Stimulated activated naive CD4-positive, alpha-beta T cell treated with Interleukin-2 at 50 U/mL for 16 hours (primary cell): ENCODE measurements at places on chromosomes 2 and 18.

DNA sequence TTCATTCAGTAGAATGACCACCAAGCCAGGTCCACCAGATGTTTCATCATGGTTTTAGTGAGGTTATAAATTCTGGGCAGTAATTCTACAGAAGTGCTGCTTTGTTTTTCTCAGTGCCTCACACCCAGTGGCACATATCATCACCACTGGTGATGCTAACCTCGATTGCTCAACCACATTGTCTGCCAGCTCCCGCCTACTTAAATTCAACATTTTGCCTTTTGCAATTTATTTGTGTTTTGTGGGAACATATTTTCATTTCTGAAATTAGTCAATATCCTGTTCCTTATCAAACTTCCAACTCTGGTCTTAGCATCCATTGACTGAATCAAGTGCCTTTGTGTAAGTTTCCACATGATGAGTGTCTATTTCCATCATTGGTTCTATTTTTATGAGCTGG, 62.3 kb upstream of the TMEM178A start:
- no peak for DNase-seq

GRCh38 chr2:6929196-6929819, 12.1 kb downstream of the RNF144A start:
- DNase-seq: no peak

DNA sequence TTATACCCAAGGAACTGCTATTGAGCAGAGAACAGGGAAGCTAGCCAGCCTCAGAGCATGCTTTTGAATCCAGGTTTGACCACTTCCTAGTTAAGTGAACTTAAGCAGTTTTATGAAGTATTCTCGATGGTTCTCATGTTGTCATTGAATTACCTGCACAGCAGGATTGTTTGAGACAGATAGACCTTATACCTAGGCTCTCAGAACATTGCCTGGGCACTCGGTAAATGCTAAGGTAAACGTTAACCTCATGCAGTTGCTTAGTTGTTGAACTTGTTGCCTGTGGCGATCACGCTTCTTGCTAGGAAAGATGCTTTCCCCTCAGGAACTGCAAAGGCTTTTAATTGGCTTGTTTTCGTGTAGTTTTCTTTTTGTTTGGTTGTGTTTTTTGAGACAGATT, 34.0 kb upstream of the CHMP1B start:
- no peak for DNase-seq

GRCh38 chr2:184923751-184924150, 325.4 kb downstream of the ZNF804A start:
- DNase-seq: no peak

GRCh38 chr2:207879536-207879935, 109.8 kb upstream of the FZD5 start:
- no peak for DNase-seq

DNA sequence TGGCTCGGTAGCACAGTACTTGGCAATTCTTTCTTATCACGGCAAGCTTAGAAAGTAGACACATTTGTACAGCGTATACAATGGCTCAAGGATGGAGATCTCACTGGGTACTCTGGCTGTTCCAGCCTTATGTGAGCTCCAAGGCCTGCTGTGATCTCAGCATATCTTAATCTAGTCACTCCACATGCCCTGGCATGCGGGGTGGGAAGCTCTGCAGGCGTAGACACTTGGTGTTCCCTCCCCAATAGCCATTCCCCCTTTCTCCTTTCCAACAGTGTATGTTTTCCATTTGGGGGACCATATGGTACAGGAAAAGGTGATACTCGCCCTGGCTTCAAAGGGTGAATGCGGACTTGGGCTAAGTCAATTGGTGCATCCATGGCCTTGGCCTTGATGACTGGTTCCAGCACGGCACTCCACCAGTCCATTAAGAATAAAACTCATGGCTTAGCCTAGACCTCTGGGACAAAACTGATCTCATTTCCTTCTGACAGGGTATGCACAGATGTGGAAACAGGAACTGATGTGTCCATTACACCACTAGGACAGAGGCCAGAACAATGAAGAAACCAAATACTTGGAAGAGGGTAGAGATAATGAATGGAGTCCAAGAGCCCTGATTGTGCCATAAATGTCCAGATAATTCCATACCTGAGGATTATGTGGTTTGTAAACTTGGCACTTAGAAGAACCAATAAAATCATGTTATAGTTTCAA, 28.4 kb downstream of the TGIF1 start:
- no peak for DNase-seq

- DNase-seq: no peak
Observed at GRCh38 chr18:76657911-76658470, 162.9 kb upstream of the ZNF516 start.

DNA sequence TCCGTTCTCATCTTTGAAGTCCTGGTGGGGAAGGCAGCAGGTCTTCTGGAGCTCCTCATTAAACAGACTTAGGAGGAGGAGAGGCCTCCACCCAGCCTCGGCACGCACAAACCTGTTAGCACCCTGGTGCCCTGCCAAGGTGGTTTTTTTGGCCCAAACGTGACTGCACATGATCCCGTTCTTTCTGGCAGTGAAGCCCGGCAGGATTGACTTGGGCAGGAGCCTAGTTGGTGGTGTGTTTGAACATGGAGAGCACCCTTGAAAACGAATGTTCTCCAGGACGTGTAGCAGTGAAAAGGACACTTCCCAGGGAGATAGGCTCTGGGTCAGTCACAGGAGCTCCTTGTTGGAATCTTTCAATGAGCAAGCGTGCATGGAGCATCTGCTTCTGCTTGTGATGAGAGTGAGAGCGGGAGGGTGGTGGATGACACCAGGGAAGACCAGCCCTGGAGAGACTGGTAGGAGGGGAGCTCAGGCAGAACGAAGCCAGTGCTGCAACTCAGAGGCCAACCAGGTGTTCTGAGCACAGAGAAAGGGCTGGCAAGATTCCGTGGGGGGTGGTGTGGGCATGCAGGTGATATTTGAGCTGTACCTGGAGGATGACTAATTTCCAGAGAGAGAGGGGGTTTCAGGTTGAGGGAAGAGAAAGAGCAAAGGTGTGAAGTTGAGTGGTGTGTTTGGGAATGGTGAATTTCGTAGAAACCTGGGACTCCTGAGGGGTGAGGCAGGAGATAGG, 73.8 kb downstream of the TANC1 start:
- DNase-seq: no peak

DNA sequence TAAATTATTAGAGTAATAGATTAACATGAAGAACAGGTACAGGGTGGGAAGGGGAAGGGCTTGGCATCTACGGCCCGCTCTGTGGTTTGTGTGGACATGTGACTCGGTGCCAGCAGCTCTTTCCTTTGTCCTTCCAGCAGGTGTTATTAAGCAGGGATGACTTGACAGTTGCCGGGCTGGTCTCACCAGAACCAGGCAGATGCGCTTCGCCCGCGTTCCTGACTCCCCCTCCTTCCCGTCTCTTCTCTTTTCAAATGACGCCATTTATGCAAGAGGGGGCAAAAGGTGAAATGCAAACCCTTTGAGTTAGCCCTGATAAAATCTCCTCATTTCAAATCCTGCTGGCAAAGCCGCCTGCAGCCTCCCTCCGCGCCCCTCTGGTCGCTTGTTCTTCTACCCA, 38.9 kb upstream of the MGAT4A start:
- peak; percentile 24 for DNase-seq

DNA sequence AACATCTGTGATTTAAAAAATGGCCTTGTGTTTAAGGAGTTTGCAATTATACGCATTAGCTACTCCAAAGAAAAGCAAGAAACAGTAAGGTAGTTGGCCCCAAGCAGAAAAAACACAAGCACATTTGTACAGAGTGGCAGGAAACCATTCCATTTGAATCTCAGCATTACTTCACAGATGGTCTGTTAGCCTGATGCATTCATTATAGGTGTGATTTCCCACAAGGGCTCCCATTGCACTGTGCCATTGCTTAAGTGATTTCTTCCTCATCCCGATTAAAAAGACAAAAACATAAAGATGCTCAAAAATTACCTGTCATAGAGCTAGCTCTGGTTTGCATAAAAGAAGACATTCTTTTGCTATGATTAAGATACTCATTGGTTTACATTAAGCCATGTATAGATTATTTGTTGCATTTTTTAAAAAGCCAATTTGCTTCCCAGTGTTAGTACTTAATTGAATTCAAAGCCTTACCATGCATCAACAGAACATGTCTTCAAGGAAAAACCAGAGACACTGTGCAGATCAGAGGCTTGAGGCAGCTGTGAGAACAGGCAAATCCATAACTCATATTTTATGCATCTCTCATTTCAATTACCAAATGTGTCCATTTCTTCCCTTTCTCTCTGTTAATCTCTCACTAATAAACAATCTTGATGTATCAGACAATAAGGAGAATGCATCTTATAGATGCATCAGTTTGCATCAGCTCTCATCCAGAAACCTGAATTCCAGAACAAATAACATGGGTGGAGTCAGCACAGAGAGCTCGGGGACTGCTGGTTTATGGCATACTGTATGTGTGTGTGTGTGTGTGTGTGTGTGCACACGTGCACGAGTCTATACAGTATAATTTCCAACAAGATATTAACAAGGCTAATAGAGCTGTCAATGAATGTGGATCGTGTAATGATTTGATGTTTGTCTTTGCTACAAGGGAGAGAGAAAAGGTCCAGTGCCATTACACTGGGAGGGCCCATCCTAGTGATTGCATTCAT, 558.6 kb upstream of the HS6ST1 start:
- no peak for DNase-seq

DNA sequence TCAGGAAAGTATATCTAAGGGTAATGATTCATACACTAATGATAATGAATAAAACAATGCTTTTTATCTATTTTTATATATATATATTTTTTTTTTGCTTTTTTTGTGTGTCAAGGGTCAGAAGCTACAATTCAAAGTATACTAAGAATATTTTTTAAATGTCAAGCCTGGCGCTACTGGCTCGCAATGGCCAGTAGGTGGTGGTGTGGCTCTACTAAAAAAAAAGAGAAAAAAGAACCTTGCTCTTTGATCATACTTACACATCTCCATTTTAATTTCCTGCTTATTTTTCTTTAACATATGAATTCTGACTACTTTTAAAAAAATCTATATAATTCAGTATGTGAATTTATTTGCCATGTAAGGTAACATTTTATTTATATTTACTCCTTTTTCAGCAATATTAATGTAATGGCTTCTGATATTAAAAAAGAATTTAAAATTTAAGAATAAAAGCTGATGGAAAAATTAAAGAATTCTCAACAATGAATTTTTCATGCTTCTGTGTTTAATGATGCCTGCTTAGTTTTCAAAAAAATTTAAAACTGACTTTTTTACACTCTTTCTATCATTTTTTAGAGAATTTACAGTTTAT, 232.9 kb downstream of the GULP1 start:
- no peak for DNase-seq

- no peak for DNase-seq
Observed at GRCh38 chr2:218381916-218382366, at the start of gene SLC11A1. Gene SLC11A1, plus strand, starts transcription at chr2:218382273. Its CDS starts 96 bp downstream, at chr2:218382369.

GRCh38 chr18:70489986-70490933, 201.4 kb downstream of the SOCS6 start:
- DNase-seq: no peak

DNA sequence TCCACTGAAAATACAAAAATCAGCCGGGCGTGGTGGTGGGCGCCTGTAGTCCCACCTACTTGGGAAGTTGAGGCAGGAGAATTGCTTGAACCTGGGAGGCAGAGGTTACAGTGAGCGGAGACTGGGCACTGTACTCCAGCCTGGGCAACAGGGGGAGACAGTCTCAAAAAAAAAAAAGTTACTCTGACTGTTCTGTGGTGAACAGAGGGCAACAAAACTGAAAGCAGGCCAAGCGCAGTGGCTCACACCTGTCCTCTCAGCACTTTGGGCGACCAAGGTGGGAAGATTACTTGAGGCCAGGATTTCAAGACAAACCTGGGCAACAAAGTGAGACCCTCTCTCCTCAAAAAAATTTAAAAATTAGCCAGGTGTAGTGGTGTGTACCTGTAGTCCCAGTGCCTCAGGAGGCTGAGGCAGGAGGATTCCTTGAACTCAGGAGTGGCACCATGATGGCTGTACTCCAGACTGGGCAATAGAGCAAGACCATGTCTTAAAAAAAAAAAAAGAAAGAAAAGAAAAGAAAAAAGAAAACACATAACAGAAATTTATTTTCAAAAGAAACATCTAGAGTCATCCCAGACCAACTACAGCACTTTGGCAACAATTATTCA, 13.6 kb upstream of the RTN4 start:
- DNase-seq: no peak

- no peak for DNase-seq
Observed at GRCh38 chr18:9066817-9067306, 35.6 kb upstream of the NDUFV2 start.

GRCh38 chr2:23603581-23603980, 218.6 kb downstream of the KLHL29 start:
- DNase-seq: no peak

DNA sequence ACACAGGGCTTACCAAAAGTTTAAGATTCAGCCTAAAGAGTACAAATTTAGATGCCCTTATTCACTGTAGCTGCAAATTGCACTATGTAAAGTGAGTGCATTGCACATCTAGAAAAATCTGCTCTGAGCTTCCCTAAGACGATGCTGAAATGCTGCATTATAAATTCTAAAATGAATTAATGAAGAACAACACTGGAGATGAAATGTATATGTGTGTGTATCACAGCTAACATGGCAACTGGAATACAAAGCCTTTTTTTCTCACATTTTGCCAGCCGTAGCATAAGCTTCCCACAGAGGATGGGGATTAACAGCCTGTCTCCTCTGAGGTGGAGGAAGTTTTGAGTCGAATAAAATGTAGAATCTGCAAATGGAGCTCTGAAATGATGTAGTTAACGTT, 338.3 kb upstream of the ZEB2 start:
- DNase-seq: no peak

GRCh38 chr2:169738566-169739229, 5.1 kb downstream of the KLHL23 start:
- no peak for DNase-seq

DNA sequence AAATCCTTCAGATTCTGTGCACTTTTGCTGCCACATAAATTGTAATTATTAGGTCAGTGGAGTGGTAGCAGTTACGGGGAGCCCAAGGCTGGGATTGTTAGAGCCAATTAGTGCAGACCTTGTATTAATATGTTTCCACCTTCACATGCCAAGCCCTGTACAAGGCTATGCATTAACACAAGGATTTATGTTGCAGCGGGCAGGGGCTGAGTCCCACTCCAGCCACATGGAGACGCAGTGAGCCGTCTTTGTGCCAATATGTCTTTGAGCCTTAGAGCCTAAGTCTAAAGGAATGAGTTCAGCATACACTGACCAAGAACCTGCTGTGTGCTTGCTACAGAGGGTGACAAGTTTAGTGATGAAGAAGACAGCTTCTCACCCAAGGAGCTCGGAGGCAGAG, 238.2 kb downstream of the TSN start:
- no peak for DNase-seq

DNA sequence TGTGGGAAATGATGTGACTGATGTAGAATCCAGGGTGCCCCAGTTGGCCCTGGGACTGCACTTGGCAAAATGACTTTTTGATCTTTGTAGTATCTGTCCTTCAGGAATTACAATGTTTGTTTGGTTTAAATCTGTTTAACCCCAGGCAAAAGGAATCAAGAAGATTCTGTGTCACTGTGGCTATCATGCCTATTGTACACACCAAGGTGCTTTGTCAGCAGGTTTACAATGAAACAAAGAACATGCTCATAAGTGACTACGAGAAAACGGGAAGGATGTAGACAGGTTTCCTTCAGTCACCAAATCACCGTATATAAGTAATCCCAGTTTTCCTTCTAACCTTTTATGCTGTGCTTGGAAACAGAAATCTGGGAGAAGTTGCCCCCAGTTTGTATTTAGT, 109.5 kb downstream of the RTN4 start:
- DNase-seq: no peak
